ENCODE measurements at places on chromosomes 5 and 9. TPM values are rescaled to one million over a fixed set of nuclear protein-coding genes. Genes with fewer than 3 reads are reported as not detected.

- no peaks in the 10 kb centered on the region for H3K4me1 ChIP-seq
- peaks cover 5% of the 10 kb centered on the region for H3K36me3 ChIP-seq
- DNase-seq = no peak
- H3K27ac ChIP-seq = no peak overlapping the region
- H3K27me3 ChIP-seq = no peaks in the 10 kb centered on the region
Measured at GRCh38 chr5:32343058-32343672, 30.4 kb upstream of the MTMR12 start.

DNA sequence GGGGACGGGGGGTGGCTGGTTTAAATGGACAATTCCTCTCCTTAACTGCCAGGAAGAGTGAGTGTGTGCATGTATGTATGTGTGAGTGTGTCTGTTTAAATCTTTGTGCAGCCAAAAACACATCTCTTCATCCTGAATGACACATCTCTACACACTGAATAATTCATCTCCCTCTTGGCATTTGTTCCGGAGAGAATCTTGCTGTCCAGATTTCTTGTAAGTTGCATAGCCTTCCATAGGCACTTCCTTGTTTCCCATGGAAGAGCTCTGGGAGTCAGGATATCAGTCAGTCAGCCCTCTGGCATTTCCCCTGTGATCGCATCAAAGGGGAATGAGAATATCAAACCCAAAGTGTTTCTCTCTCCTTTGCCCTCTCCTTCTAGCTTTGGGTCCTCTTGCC lies 74.7 kb downstream of the WWC1 start:
- no peaks in the 10 kb centered on the region for H3K27me3 ChIP-seq
- H3K27ac ChIP-seq = no peak overlapping the region
- no peak overlapping the region for H3K4me3 ChIP-seq
- no peak for DNase-seq

GRCh38 chr5:168477060-168477459 lies 9.2 kb upstream of the RARS1 start:
- DNase-seq = no peak
- peaks cover 4% of the 10 kb centered on the region for H3K27me3 ChIP-seq
- no peaks in the 10 kb centered on the region for H3K36me3 ChIP-seq
- no peak overlapping the region for H3K4me3 ChIP-seq
- peaks cover 6% of the 10 kb centered on the region for H3K4me1 ChIP-seq

DNA sequence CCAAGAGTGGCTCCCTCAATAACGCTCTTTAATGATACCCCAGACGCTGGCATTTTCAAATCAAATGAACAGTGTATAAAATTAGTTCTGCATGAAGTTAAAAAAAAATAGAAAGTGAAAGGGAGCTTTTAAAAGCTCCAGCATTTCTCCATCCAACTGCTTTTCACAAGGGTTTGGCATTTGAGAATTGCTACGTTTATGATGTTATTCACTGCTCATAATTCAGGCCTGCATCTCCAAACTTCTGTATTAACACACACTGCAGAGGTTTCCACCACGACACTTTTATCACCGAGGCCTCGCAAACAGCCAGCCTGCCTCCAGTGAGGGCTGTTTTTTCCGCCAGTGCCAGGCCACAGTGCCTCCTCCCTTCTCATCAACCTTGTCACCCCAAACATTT lies 205.5 kb upstream of the EFNA5 start:
- H3K4me3 ChIP-seq = no peak overlapping the region
- peaks cover 10% of the 10 kb centered on the region for H3K36me3 ChIP-seq
- no peak for DNase-seq
- H3K4me1 ChIP-seq = peaks cover 2% of the 10 kb centered on the region

Gene PCDHB14
- total RNA-seq = not detected

Gene GDA
- not detected for total RNA-seq

Gene TICAM2
- 1.7 TPM for total RNA-seq

Gene FBN2
- not detected for total RNA-seq
